ENCODE measurements at places on chromosomes 5 and 9. TPM values are rescaled to one million over a fixed set of nuclear protein-coding genes. Genes with fewer than 3 reads are reported as not detected.

Gene ZDHHC11
- total RNA-seq, result 2.0 TPM

Gene MSX2
- 4.5 TPM for total RNA-seq

Gene EGFLAM
- total RNA-seq, result 18.2 TPM

Gene CDC23
- 21.7 TPM for total RNA-seq

Gene CCL21
- not detected for total RNA-seq

Gene RNF224
- not detected for total RNA-seq

Gene JAK2
- total RNA-seq, result 5.9 TPM

Gene PAEP
- not detected for total RNA-seq
